ENCODE measurements at places on chromosomes 6 and 20.

DNA sequence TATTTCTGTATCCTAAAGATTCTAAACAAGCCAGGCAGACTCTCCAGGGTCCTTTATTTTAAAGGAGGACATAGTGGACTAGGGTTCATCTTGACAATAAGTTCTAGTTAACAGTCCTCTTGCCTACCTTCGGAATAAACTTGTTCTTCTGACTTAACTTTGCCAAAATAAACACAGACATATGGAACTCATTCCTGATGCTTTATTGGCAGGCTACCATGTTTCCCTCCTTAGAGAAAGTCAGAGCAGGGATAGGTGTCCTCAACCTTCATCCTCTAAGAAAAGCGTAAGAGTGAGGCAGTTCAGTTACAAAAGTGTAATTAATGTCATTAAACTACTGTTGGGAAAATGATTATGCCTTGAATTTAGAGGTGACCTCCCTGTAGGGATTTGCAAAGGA, 46.9 kb upstream of the NRSN1 start:
- DNase-seq: no peak

DNA sequence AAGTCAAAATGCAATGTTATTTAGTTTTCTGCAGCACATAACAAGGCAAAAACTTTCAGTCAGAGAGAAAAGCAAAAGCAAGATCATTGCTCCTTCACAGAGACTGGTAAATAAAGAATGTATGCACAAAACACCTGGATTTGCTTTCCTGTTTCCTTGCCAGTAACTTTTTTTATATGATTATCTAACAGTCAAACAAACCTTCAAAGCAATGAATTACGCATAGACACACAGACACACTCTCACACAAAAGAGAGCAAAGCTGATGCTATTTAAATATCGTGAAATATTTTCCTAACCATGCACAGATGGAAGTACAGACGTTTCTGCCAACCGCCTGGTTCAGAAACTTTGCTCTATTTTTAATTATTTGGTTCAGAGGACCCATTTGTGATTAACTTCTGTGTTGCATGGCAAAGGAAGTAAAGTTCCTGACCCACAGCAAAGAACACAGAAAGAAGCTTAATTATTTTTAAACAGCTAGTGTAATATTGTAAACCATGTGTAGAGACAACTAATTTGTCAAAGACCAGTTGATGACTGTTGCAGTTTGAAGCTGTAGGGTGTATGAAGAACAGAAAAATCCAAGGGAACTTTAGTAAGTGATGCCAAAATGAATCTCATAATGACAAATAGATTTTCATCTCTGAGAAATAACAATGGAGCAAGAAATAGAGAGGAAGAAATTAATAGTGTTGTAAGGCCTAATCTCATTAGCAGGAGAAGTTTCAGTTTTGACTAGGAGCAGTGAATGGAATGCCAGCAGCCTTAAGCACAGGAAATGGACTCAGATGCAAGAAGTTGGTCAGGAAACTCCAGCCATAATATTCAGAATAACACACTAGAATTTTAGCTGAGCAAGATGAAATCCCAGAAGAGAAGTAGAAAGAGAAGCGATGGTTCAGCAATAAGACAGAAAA, 24.1 kb downstream of the ATXN1 start:
- no peak for DNase-seq

DNA sequence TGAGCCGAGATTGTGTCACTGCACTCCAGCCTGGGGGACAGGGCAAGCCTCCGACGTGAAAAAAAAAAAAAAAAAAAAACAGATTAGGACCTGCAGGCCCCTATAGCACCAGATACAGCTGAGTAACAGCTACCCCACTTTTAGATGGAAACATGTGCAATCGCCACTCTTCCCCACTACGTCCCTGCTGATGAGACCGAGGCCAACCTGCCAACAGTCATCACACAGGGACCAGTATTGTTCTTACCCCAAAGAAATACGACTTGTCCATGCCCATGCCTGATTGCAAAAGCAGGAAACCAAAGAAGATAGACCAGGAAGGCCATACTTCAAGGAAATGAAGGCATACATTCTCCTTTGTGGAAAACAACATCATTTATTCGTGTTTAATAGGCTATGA, 45.8 kb downstream of the ZMYND8 start:
- no peak for DNase-seq

DNA sequence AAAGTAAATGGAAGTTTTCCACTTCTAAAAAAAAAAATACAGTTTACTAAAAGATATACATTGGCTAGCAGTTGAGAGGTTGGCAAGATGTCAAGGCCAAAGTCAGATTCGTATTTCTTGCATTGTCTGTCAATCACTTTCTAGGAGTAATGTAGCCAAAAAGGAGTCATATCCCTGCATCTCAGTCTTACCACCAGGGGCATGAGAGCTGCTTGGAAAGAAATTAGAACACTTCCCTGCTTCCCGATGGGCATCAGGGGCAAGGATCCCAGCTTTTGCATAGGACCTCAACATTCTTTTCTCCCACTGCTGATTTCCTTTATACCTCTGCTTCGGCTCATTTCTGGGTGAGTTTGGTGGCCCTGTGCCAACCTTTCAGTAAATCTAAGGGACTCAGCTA, 581.0 kb upstream of the MAP3K7 start:
- no peak for DNase-seq

GRCh38 chr20:31821427-31821826, 2.3 kb downstream of the MYLK2 start:
- no peak for DNase-seq

DNA sequence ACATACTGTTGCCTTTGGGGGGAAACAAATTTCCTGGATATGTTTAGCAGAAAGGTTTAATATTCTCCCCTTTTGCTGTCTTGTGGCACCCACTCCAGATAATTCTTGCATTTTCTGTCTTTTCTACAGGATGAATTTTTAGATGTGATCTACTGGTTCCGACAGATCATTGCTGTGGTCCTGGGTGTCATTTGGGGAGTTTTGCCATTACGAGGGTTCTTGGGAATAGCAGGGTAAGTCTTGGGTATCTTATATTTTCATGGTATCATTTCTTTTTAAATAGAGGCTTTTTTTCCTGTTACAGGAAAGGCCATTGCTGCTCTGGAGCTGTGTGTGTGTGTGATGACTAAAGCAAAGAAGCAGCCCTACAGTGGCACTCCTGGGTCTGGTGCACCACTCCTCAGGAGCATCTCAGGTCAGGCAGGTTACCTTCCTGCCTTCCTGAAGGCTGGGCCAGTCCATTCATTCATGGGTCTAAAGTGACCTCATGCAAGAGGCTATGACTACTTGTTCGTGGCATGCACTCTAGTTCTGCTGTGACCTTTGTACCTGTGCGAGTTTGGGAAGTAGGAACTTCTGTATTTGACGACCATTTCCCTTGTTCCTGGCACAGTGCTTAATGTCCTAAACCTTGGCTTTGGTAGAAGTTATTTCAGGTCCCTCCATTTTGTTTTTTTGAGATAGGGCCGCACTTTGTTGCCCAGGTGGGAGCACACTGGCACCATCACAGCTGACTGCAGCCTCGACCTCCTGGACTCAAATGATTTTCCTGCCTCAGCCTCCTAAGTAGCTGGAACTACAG, 2.2 kb downstream of the RAB5IF start:
- DNase-seq: no peak

DNA sequence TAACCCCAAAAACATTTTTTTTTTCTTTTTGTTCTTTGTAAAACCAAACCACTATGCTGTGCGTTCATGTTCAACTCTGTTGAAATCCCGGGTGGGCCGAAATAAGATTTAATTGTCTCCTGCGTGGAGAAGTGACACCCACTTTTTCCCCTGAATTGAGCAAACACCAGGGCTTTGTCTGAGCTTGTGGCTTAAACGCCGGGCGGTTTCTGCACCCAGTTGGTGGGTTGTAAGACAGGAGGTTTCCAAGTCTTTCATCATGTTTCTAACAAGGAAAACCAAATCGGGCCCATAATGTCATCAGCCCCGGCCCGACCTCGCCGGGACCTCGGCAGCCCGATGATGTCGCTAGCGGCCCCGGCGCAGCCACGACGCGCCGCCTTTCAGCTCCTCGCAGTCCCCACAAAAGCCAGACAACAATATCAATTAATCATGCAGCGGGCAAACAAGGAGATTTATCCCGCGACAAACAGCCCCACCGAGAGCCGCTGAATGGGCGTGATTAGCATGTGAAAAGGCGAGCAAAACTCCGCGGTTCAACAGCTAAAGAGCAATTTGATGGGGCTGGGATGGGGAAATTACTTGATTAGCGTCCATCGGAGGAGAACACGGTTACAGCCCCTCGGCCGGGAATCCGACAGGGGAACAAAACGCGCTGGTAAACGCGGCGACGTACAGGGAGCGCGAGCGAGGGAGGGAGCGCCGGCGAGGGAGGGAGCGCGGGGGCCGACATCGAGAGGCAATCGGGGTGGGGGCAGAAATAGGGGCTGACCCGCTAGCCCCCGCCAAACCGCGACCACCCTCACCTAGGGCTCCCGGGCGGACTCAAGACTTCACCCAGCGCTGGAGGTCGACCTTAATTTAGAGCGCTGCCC, 5.3 kb downstream of the LINC00237 start:
- no peak for DNase-seq

- no peak for DNase-seq
Measured at GRCh38 chr20:16290358-16290757, 282.9 kb downstream of the KIF16B start.

- DNase-seq: no peak
Measured at GRCh38 chr20:33229843-33230242, 6.0 kb upstream of the BPIFA1 start.

- no peak for DNase-seq
Measured at GRCh38 chr6:138500867-138501446, 1.7 kb upstream of the NHSL1 start.

DNA sequence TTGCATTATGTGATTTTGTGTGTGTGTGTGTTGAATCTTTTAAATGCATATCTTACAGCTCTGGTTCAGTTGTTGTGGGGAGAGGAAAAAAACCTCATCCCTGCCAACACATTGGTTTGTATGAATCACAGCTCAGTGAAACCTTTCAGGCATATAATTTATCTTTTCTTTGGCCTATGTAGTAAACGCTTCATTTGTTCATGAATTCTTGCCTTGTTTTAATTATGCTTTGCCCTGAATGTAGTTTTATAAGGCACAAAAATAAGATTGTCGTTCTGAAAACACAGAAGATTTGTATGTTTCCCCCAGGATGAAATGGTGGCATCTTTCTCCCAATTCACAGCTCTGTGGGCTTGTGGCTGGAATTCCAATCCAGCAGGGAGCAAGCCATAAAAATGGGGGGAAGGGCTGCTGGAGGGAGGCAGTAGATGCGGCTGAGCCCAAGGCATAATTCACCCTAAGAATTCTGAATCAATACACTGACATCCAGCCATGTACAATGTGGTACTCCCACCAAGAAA, 45.1 kb downstream of the BCAS1 start:
- DNase-seq: no peak

DNA sequence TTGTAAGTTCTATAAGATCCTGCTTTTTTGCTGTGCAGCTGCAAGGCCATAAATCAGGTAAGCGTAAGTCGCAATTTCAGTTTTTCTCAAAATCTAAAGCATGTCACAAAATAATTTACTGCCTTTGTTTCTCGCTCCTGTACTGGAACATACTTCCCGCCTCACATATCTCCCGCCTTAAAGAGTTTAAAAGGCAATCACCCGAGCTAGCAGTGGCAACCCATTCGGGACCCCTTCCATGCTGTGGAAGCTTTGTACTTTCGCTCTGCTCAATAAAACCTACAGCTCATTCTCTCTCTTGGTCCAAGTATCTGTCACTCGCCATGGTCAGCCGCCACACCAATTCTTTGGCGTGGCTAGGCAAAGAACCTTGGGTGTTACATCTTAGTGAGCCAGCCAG, 34.0 kb downstream of the CEP85L start:
- DNase-seq: no peak

GRCh38 chr20:42836339-42836738, 353.4 kb downstream of the PTPRT start:
- no peak for DNase-seq

- DNase-seq: no peak
Measured at GRCh38 chr6:123841067-123841896, 37.6 kb downstream of the NKAIN2 start.

DNA sequence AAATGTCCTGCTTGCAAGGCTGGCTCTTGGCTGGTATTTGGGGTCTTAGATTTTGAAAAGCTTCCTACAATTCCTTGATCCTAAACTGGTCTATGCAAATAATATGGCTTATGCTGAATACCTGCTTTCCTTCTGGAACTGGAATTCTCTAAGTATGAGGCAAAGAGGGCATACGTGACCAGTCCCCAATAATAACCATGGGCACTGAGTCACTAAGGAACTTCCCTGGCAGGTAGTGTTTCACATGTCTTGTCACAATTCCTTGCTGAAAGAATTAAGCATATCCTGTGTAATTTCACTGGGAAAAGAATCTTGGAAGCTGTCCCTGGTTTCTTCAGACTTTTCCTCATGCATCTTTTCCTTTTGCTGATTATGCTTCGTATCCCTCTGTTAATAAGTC, 106.5 kb downstream of the MMS22L start:
- no peak for DNase-seq

- no peak for DNase-seq
Measured at GRCh38 chr6:15086348-15087158, 159.3 kb upstream of the JARID2 start.

DNA sequence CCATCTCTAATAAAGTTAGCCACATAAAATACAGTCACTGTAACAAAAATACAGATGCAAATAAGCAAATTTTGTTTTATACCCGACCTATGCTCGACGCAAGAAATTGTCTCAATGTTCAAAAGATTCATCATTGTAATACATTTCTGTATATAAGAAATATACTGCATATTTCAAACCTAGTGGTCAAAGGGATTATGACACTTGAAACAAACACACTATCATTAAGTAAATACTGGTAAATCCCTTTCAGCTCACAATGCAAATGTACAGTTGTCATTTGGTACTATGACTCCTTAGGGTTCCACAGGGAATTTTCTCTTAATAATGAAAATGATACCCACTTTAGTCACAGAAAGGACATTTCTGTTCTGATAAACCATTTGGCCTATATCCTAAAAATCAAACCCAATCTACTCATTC, 2.2 kb downstream of the HIVEP2 start:
- no peak for DNase-seq

DNA sequence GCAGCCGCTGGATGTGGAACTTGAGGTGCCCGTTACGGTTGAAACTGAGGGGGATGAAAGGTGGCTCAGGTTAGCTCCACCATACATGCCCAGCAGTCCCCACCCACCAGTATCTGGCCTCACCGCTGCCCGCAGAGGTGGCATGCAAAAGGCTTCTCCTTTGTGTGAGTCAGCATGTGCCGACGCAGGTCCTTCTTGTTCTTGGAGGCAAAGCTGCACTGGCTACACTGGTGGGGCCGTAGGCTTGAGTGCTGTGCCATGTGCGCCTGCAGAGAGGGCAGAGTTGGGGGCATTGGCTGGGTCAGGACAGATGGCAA, 15.8 kb downstream of the PCIF1 start:
- DNase-seq: no peak
